ENCODE measurements at places on chromosomes 16 and 17. TPM values are rescaled to one million over a fixed set of nuclear protein-coding genes. Genes with fewer than 3 reads are reported as not detected.

GRCh38 chr17:71963351-71963750, 157.5 kb upstream of the SOX9 start:
- DNase-seq, result no peak

DNA sequence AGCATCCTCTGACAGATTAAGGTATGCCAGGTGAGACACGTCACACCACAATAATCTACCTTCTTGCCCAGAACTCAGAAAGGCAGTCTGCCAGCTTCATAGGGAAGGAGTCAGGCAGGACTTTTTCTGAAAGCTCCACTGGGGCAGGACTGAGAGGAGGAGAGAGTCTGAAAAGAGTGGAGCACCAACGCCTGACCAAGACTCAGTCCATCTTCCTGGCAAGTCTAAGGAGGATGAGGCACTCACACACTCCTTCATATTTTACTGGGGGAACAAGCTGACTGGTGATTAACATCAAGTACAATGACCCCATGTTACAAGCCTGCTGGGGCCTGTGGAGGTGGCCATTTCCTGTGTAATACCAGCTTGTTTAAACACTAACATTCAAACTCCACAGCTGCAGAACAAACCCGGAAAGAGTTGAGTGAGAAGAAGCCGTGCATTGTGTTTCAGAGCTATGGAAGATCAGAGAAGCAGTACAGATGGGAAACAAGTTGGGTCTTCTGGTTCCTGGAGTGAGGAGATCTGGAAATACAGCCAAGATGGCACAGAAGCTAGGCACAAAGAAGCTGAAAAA, 122.4 kb downstream of the HIC1 start:
- DNase-seq, result no peak

Gene MYOCD
- not detected for total RNA-seq

Gene PPM1D
- total RNA-seq, result 24.6 TPM

DNA sequence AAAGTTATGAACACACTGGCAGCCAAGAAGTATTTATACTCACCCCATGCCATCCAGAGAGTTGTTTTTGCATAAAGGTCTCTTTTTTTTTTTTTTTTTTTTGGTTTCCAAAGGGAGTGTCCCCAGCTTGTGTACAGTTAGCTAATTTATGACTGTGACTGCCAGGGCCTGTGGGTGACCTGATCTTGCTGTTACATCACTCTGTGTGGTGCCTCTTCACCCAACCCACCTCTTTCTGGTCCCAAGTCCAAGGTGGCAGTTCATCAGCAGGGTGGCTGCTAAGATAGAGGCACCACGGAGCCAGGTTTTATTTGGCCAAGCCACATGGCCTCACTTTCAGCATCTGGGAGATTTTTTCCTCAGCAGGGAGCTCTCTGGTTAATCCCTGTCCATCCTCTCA, at the start of gene NOS2:
NOS2 (minus strand) TSS at position 8 of the 400 bp plus-strand sequence. CDS start 1,720 bp downstream, outside the sequence.
- DNase-seq, result no peak

DNA sequence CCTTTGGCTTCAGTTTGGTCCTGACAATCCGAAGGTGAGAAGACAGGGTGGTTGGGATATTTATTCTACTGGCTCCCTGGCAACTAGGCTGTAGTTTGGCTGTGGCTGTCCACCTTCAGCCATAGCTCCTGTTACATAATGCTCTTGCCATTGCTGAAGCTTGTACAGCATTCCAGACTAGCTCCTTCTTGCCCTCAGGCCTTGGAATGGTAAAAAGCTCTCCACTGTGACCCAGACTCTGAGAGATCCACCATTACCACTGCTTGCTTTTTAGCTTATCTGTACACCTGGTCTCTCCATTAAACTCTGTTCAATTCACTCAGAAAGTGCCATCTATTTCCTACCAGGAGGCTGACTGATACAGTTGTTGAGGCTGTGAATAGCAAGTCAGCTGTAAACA, 231.8 kb upstream of the MON1B start:
- no peak for DNase-seq

DNA sequence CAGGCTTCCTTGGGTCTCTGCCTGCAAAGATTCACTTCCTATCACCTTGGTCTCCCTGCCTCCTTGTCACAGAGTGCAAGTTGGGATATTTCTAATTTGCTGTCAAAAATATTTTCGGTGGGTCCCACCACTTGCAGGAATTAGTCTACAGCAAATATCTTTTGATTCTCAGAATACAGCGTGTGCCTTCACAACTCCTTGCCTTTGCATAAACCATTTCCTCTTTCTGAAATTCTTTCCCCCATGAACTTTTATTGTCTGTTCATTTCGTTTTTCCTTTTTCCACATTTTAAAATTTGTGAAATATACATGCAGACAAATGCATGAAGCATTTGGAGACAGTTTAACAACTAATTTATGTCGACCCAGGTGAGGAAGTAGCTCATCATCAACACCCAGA, 60.0 kb downstream of the HS3ST3B1 start:
- DNase-seq, result no peak
